ENCODE measurements at places on chromosomes 6 and 20.

GRCh38 chr6:69705954-69706353, 90.9 kb downstream of the LMBRD1 start:
- no peak for DNase-seq

- DNase-seq: no peak
Observed at GRCh38 chr6:3906846-3907151, 57.6 kb downstream of the FAM50B start.

DNA sequence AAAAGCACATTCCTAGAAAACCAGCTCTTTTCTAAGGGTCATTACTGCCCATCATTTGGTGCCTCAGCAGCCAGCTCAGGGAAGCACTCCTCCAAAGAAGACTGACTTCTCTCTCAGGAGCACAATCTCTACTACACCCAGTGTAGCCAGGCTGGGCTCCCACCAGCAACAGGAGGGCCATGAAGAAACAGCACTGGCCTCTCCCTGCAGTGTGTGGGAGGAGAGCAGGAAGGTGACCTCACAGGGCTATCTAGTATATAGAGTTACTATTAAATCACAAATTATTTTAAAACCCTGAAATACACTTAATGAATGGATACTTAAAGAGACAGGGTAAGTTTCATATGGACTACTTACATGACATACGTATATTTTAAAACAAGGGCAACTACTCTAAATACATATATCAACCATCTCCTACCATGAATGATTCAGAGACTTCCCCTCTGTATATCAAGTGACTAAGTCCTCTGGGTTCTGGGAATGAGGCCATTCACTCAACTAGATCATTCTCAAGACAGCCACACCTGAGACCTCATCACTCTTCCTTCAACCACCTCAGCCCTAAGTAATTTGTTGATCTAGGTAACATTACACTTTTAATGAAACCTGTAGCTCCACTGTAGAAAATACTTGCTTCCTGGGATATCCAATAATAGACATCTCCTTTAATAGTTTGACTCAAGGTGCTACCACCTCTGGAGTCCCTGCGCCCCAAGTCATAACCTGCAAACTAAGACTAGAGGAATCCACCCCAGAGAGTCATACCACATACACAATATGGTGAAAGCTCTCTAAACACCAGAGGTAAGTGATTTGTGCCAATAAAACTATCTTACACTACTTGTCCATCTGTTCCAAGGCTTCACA, 25.2 kb downstream of the TBX18 start:
- no peak for DNase-seq

DNA sequence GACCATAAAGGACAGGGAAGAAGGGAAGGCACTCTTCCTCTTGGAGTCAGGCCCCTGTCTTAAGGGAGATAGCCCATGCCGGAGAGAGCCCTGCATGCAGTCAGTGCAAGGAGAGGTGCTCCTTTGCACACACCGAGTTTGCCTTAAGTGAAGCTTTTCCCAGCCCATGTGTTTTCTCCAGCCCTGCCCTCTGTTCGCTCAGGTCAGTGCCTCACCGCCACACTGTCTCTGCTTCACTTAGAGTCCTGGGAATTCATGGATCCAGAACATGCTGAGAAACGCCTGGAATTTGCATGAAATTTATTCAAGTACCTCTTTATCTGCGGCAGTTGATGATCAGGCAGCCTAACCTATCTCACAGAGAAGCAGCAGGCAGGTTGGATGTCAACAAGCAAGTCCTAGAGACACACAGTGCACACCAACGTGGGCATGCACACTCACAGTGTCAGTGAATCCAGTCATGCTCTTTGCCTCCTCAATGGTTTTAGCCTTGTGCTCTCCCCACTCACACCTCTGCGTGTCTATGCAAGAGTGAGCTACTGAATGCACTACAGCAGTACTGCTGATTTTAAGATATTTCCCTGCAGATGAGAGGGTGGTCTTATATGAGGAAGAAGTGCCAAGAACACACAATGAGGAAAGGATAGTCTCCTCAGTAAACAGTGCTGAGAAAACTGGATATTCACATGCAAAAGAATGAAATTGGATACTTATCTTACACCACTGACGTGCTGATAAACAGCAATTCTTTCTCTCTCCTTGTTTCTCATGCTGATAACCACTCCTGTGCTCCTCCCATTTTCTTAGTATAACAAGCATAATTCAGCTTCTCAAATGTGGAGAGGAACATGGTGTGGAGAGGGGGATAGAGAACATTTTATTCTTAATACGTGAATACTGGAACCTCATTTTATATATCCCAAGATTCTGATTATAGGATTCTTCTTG, 295.1 kb upstream of the CDYL start:
- DNase-seq: no peak
